ENCODE measurements at places on chromosomes 4 and X.

GRCh38 chr4:924107-925096, 7.7 kb downstream of the GAK start:
- no peaks in the 10 kb centered on the region for H3K36me3 ChIP-seq
- H3K27ac ChIP-seq = peak overlapping the region; percentile 87
- DNase-seq = peak; percentile 54
- peaks cover 81% of the 10 kb centered on the region for H3K4me1 ChIP-seq

DNA sequence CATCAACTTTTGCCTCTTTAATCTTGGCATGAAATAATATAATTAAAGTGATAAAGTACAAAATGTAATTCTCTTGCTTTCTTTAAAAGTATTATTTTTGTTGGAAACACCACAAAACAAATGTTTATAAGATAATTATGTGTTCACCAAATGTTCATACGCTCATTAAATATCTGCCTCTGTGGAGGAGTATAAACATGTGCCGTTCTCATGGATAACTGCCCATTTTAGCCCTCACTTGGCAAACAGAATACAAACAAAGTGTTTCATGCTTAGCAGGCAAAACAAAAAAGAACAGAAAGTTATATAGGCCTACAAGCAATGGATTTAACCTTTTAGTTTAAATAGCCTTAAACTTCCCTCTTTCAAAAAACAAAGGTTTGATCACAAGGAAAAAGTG, 800.5 kb upstream of the DIAPH2 start:
- H3K4me3 ChIP-seq = no peak overlapping the region
- no peak overlapping the region for H3K27ac ChIP-seq
- no peaks in the 10 kb centered on the region for H3K4me1 ChIP-seq
- no peak for DNase-seq

DNA sequence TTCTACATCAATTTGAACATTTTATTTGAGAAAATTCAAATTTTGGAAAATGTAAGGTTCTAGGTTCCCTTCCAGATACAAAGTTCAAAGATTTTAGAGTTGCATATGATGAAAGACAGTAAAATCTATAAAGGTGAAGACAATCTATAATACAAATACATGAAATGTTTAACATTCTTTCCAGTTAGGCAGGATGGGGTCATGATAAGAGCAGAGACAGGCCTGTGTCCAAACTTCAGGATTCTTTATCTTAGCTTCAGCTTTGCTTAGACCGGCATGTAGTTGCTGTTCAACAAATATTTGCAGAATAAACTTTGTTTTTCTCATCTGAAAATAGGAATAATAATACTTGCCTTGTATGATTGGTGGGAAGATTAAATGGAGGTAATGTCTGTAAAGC, 4.5 kb upstream of the RPS6KA3 start:
- no peak overlapping the region for H3K27ac ChIP-seq
- H3K36me3 ChIP-seq = peaks cover 4% of the 10 kb centered on the region
- DNase-seq = no peak
- H3K4me3 ChIP-seq = no peak overlapping the region
- peaks cover 34% of the 10 kb centered on the region for H3K27me3 ChIP-seq
- no peaks in the 10 kb centered on the region for H3K4me1 ChIP-seq

DNA sequence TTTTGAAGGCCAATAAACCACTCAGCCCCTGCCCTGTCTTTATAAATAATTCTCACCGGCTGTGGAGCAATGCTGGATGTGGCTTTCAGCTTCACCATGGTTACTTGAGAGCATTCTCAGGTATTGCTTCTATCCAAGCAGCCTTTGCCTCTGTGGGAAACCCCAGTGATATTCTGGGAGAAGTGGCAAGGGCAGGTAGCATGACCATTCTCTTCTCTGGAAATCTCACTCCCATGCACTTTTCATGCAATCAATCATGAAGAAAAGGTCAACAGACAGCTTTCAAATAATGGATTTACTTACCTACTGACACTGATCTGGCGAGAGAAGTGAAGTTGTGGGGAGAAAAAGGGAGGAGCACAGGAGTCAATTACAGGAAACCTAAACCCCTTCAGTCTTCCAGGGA, 49.5 kb downstream of the UNC5C start:
- H3K36me3 ChIP-seq = no peaks in the 10 kb centered on the region
- H3K27ac ChIP-seq = no peak overlapping the region
- no peak overlapping the region for H3K4me3 ChIP-seq
- no peaks in the 10 kb centered on the region for H3K4me1 ChIP-seq

GRCh38 chrX:66728818-66729271, 90.0 kb upstream of the EDA2R start:
- H3K4me1 ChIP-seq = peaks cover 6% of the 10 kb centered on the region
- peak; percentile 62 for DNase-seq
- H3K27me3 ChIP-seq = peaks cover 14% of the 10 kb centered on the region
- peak overlapping the region; percentile 90 for H3K4me3 ChIP-seq

DNA sequence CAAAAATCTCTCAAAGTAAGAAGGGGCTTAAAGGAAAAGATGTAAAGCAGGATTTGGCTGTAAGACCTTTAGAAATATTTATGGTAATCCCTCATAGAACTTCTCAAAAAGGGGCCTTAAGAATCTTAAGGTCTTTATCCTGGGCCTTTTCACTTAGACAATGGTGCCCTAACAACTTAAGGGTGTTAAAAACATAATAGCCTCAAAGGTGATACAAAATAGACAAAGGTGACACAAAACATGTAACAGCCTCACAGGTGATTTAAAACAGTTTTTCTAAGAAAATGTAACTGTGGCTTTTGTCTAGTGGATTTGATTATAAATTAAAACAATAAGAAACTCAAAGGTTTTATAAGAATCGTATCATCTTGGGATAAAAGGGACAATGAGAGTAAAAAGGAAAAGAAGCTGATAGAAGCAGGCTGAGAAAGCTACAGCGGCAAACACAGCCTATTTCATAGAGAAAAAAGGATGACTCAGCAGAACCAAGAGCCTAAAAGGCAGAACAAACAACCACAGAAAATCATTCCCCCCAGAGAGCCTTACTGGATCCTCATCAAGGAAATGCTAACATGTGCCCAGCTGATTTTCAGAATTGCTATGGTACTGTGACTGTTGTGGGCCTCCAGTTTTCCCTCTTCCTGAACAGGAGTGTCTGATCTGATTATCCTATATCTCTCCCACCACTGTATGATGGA, 164.3 kb downstream of the STPG2 start:
- H3K27ac ChIP-seq = no peak overlapping the region
- no peak for DNase-seq
- no peak overlapping the region for H3K4me3 ChIP-seq
- no peaks in the 10 kb centered on the region for H3K4me1 ChIP-seq

DNA sequence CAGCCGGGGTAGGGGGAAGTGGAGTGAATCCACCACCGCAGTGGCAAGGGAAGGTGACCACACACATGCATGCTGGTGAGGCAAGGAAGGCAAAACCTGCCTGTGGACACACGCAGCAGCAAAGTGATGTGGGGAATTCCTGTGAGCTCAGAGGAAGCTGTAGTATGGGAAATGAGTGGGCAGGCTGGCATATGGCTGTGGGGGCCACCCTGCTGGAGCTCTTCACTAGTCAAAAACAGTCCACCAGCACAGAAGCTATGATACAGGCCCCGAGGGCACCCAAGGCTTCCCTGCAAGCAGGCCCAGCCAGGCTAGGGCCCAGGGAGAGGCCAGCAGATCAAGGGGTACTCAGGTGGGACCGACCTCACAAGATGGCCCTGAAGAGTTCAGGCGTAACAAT, 239.1 kb downstream of the CHM start:
- H3K4me1 ChIP-seq = no peaks in the 10 kb centered on the region
- no peak overlapping the region for H3K4me3 ChIP-seq
- DNase-seq = no peak
- no peak overlapping the region for H3K27ac ChIP-seq

GRCh38 chrX:25015486-25016360, at the start of gene ARX:
Gene ARX (minus strand): TSS chrX:25015965. CDS start chrX:25015737, 228 bp downstream.
- H3K4me3 ChIP-seq = peak within 1 kb of the TSS; percentile 32
- peak; percentile 66 for DNase-seq
- H3K27me3 ChIP-seq = peaks cover 72% of the 10 kb centered on the region
- H3K36me3 ChIP-seq = no peaks in the 10 kb centered on the region

DNA sequence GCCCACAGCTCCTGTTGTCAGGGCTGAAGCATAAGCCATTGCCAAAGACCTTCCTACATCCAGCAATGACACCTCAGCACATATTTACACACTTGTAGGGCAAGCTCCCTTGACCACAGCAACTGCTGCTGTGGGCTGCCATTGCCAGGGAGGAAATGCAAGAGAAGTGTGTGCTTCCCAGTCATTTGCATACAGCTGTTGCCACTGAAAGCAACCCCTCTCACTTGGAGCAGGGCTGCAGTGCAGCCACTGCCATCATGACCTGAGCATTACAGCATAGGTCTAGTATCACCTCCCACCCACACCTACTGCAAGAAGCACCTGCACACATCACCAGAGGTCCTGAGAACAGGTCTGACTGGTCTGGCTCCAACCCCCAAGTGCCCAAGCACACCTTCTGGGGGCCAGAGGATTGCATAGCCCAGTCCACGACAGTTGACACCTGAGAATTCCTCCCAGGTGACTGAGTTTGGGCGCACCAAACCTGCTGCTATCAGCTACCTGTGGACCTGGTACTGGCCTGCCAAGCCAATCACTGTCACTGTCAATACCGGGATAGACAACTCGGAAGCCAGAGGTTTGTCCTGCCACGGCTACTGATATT, 636.5 kb upstream of the SLIT2 start:
- no peak for DNase-seq
- no peak overlapping the region for H3K4me3 ChIP-seq
- H3K27ac ChIP-seq = no peak overlapping the region

DNA sequence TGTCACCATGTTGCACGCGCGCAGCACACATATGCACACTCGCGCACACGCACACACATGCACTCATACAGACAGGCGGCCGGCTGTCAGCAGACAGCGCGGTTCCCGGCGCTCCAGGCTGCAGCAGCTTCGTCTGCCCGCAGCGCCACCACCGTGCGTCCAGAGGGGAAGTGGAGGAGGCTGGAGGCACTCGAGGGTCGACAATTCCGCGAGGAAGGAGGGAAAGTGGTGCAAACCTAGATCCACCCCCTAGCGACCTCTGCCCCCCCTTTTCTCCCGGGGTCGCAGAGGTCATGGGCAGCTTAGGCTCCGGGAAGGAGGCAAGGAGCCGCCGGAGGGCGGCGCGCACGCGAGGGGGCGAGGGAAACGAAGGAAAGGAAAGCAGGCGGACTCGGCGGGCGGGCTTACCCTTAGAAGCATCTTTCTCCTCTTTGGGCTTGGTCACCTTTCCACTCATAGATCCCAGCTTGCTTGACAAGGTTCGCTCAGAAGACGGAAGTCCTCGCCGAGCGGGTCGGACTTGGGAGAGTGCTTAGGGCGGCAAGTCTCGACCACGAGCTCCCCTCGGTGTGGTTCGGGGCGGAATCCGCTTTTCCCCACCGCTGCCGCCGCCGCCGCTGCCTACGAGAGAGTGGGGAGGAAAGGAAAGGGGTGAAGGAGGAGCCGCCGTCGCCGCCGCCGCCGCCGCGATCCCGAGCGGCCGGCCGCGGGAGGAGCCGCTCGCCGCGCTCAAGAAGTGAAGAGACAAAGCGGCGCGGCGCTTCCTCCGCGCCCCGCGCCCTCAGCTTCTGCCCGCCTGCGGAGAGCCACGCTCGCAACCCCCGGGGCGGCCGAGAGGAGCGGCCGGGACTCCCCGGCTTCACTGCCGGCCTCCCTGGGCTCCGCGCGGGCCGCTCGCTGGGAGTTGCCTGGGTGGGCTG, 326.6 kb upstream of the F9 start:
- H3K27me3 ChIP-seq = peaks cover 77% of the 10 kb centered on the region
- H3K4me1 ChIP-seq = no peaks in the 10 kb centered on the region
- no peaks in the 10 kb centered on the region for H3K36me3 ChIP-seq
- H3K4me3 ChIP-seq = peak overlapping the region; percentile 79
- H3K27ac ChIP-seq = no peak overlapping the region

- H3K4me1 ChIP-seq = peaks cover 96% of the 10 kb centered on the region
- H3K36me3 ChIP-seq = no peaks in the 10 kb centered on the region
- no peak for DNase-seq
- H3K27me3 ChIP-seq = peaks cover 39% of the 10 kb centered on the region
Measured at GRCh38 chrX:13078739-13079444, 34.5 kb upstream of the FAM9C start.

- H3K27ac ChIP-seq = no peak overlapping the region
- H3K27me3 ChIP-seq = no peaks in the 10 kb centered on the region
- no peak overlapping the region for H3K4me3 ChIP-seq
- DNase-seq = no peak
Measured at GRCh38 chr4:161238033-161238432, 925.8 kb downstream of the FSTL5 start.

DNA sequence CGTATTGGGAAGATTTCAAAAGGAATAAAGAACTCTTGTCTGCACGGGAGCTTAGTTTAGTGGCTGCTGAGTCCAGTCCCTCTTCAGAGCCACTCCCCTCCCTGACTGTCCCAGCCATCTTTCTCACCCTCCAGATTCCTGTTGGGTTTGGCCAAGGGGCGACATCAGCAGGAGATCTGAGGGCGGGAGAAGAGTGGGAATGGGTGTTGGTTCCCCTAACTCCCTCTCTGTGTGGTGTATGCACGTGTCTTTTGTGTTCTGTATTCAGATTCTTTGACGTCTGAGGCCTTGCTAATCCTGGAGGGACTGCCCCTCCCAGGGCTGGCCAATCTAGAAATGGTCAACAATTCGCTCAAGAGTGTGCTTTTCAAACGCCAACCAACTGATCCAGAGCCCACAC, 37.4 kb downstream of the CYTL1 start:
- no peak overlapping the region for H3K4me3 ChIP-seq
- no peaks in the 10 kb centered on the region for H3K4me1 ChIP-seq
- no peaks in the 10 kb centered on the region for H3K36me3 ChIP-seq
- no peak overlapping the region for H3K27ac ChIP-seq
- H3K27me3 ChIP-seq = peaks cover 6% of the 10 kb centered on the region

DNA sequence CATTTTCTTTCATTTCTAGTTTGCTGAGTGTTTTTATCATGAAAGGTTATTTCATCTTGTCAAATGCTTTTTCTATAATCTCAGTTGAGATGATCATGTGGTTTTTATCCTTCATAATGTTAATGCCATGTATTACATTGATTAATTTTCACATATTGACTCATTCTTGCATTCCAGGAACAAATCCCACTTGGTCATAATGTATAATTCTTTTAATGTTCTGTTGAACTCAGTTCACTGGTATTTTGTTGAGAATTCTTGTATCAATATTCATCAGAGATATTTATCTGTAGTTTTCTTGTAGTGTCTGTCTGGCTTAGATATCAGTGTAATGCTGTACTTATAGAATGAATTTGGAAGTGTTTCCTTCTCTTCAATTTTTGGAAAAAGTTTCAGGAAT, 16.7 kb upstream of the LHFPL1 start:
- no peak for DNase-seq
- no peak overlapping the region for H3K27ac ChIP-seq
- H3K4me1 ChIP-seq = no peaks in the 10 kb centered on the region
- H3K36me3 ChIP-seq = peaks cover 3% of the 10 kb centered on the region

DNA sequence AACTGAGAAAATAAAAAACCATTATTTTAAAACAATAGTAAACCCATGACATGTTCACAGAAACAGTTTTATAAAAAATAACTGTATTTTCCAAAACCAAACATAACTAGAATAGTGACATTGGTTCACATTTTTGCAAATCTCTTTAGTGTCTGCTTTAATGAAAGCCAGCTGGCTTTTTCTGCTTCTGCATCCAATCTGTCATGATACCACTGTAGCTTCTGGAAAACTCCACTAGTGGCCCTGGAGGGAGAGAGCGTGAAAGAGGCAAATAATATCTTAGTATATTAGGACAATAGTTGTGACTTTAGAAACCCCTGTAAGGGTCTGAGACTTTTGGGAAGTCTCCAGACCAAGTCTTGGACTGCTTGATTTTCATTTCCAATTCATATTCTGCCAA, 31.1 kb downstream of the FGFBP1 start:
- no peak for DNase-seq
- H3K4me1 ChIP-seq = no peaks in the 10 kb centered on the region
- H3K36me3 ChIP-seq = no peaks in the 10 kb centered on the region
- H3K27ac ChIP-seq = no peak overlapping the region
